NCI-H345 (cell line): ENCODE measurements at places on chromosomes 1 and 21.

DNA sequence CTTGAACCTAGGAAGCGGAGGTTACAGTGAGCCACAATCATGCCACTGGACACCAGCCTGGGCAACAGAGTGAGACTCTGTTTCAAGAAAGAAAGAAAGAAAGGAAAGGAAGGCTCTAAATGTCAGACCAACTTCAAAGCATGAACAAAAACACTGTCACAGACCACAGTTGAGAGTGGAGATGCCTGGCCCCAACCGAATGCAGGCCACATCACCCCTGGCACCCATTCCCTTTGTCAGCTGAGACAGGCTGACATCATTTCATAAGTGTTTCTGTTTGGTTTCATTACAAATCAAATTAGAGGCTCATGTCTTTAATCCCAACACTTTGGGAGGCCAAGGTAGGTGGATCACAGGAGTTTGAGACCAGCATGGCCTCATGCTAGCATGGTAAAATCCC lies 28.6 kb upstream of the NADK start:
- DNase-seq = no peak

DNA sequence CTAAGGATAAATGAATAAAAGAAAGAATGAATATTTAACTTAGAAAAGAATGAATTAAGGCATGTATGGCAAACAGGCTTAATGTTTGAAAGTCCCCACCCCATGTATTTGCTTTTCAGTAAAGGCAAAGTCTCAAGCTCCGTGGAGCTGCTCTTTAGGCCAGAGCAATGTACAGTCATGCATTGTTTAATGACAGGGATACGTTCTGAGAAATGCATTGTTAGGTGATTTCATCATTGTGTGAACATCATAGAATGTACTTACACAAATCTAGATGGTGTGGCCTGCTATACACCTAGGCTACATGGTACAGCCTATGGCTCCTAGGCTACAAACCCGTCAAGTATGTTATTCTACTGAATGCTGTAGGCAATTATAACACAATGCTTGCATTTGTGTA lies 51.6 kb upstream of the SPATA6 start:
- peak; percentile 31 for DNase-seq

DNA sequence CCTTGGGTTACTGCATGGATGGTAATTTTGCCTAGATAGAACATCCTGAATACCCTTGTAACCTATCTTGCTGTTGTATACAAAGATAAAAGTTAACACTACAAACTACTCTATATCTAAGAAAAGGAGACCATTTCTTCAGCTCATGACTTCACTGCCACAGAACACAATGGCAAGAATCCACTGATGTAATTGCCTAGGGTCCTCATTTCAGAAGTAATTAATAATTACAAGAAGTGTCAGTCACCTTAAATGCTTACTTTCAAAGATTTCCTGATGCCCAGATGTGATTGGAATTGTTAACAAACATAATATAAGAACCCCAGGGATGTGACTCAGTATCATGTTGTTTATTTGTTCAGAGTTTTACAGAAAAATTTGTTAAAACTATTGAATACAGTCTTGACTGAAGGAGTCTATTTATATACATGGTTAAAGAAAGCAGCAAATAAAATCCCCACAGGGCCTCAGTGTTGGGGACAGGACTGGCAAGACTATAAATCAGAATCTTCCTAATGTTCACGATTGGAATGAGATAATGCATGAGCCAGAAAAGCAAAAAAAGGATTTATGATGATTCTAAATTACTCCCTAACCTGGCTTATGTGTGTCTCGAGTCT lies 83.9 kb downstream of the CRB1 start:
- no peak for DNase-seq

- DNase-seq = no peak
Measured at GRCh38 chr1:94384485-94385265, 33.5 kb upstream of the ABCD3 start.

GRCh38 chr1:247500865-247501264 lies 35.4 kb downstream of the OR2C3 start:
- DNase-seq = no peak

- DNase-seq = no peak
Measured at GRCh38 chr1:89907727-89908212, 86.9 kb downstream of the LRRC8D start.

GRCh38 chr1:209219791-209220524 lies 363.6 kb upstream of the CAMK1G start:
- DNase-seq = no peak

DNA sequence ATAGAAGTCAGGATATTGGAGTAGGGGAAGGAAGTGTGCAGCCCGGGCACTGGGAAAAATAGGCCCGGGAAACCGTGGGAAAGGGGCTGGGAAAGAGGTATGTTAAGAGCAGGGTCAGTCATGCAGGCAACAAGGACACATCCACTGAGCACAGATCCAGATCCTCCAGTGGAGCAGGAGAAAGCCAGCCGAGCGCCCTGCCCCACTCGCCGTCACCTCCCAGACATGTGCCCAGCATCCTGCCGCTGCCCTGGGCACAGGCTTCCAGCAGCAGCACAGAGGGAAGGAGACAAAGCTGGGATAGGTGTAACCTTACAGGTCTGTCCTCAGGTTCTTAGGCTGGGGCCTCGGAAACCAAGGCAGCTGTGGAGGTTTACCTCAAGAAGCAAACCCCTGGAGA lies 64.2 kb downstream of the FAM163A start:
- no peak for DNase-seq

DNA sequence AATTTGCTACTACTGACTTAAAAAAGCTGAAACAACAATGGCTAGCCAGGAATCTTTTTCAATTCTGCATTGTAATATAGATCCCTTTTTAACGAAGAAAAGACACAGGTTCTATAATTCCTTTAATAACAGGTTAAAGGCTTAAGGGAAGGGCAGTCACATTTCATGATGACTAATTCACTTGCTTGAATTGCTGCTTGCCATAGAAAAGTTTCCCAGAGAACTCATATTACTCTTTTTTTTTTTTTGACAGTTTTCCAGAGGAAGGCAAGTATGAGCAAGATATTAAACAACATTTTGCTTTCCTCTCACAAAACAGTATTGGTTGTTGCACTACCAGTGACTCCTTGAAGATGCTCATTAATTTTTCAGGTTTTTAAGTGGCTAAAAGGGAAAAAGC lies 60.9 kb downstream of the IL23R start:
- no peak for DNase-seq
